ENCODE measurements at places on chromosomes 3 and 15. TPM values are rescaled to one million over a fixed set of nuclear protein-coding genes. Genes with fewer than 3 reads are reported as not detected.

DNA sequence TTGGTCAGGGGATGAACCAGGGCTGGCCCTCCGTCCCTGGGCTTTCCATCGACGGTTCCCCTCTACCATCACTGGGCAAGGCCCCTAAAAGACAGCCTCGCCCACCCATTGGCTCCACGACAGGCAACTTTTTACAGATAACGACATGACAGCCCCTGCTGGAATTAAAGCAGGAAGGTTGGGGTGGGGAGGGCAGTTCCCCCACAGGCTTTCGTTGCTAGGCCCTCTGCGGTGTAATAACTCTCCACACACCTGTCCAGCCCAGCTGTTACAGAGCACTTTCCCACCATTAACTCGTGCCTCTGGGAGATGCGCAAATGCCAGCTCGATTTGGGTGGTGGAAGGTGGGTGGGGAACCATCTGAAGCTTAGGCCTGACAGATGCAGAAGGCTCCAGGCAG is 264.2 kb upstream of the TLE3 start:
- peaks cover 4% of the 10 kb centered on the region for H3K4me1 ChIP-seq
- no peaks in the 10 kb centered on the region for H3K27me3 ChIP-seq
- H3K27ac ChIP-seq = no peak overlapping the region

- H3K27me3 ChIP-seq = no peaks in the 10 kb centered on the region
- peak overlapping the region; percentile 94 for H3K27ac ChIP-seq
- peak overlapping the region; percentile 77 for H3K4me3 ChIP-seq
- no peaks in the 10 kb centered on the region for H3K36me3 ChIP-seq
- H3K4me1 ChIP-seq = peaks cover 41% of the 10 kb centered on the region
Measured at GRCh38 chr15:42274702-42274989, 1.4 kb upstream of the TMEM87A start.

GRCh38 chr15:62809968-62810260 is 232.6 kb upstream of the TPM1 start:
- H3K4me1 ChIP-seq = peaks cover 8% of the 10 kb centered on the region
- no peaks in the 10 kb centered on the region for H3K36me3 ChIP-seq
- no peak for DNase-seq
- no peak overlapping the region for H3K4me3 ChIP-seq
- H3K27ac ChIP-seq = no peak overlapping the region
- no peaks in the 10 kb centered on the region for H3K27me3 ChIP-seq

- no peak overlapping the region for H3K4me3 ChIP-seq
- DNase-seq = no peak
- H3K4me1 ChIP-seq = peaks cover 4% of the 10 kb centered on the region
- no peak overlapping the region for H3K27ac ChIP-seq
Measured at GRCh38 chr3:58398669-58399333, 34.8 kb downstream of the PDHB start.

- H3K36me3 ChIP-seq = no peaks in the 10 kb centered on the region
- H3K27me3 ChIP-seq = no peaks in the 10 kb centered on the region
- no peak overlapping the region for H3K4me3 ChIP-seq
- H3K27ac ChIP-seq = no peak overlapping the region
Measured at GRCh38 chr15:64311566-64311965, 44.4 kb downstream of the CSNK1G1 start.

ROBO2 gene
- total RNA-seq = not detected

FETUB gene
- total RNA-seq = not detected

C2CD4A gene
- 0.11 TPM for total RNA-seq

All from PC-3 (cell line).